Aorta (tissue), 5 donors: ENCODE measurements at places on chromosomes 7 and 10. TPM values are rescaled to one million over a fixed set of nuclear protein-coding genes. Genes with fewer than 3 reads are reported as not detected.

Gene HPS1
- 52.2 TPM for total RNA-seq

Gene SPDYE5
- not detected for total RNA-seq

Gene GJD4
- not detected for total RNA-seq

Gene OR13A1
- not detected for total RNA-seq

Gene EN2
- total RNA-seq, result not detected

GRCh38 chr10:43957267-43958070, 308.8 kb upstream of the ZNF32 start:
- no peaks in the 10 kb centered on the region for H3K4me1 ChIP-seq
- no peak overlapping the region for H3K27ac ChIP-seq
- DNase-seq, result no peak
- no peaks in the 10 kb centered on the region for H3K36me3 ChIP-seq

DNA sequence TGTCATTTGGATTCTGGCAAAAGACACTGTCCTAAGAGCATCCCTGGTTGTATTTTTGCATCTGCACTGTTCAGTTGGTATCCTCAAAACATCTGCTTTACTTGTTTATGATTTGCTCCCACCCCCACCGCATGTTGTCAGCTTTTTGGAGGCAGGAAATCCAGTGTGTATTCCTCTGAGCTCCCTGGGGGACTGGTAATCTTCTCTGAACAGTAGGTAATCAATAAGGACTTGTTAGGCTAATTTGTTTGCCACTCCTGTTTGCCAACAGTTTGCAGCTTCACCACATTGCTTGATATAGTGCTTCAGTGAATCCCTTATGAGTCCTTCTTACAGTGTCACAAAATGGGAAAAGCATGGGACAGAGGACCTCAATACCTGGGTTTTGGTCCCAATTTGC, 49.1 kb downstream of the FEZF1 start:
- H3K36me3 ChIP-seq, result no peaks in the 10 kb centered on the region
- no peak overlapping the region for H3K4me3 ChIP-seq
- no peak for DNase-seq
- no peaks in the 10 kb centered on the region for H3K4me1 ChIP-seq
- no peak overlapping the region for H3K27ac ChIP-seq

DNA sequence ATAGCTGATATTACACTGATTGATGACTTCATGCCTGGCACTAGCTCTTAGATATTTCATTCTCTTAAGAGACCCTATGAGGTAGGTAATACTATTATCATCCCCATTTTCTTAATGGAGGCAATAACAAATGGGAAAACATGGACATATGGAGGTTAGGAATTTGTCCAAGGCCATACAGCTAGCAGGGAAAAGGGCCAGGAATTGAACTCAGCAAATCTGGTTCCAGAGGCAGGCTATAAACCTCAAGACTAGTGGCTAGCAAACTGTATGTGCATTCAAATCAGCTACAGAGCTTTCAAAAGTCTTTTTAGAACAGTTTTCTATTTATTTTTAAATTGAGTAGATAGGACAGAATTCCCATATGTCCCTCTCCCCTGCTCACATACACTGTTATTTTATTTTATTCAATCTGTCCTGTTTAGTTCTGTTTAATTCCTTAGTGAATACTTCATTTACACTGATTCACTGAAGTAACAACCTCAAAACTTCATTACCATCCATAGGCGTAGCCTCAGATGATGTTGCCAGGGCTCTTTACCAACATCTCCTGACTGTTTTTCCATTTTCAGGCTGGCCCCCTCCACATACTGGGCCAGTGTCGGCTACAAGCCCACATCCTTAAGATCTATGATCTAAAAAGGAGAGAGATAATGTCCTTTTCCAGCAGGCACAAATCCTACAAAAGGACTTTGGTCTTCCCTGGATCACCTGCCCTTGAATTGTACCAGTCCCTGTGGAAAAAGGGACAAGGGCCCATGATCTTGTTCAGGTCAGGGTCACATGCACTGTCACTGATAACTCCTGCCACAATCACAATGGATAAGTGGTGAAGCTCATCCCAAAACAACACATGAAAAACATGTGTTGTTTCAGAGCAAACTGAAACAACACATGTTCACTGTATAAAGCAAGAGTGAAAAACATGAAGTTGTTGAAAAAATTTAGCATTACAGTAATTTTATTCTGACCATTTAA, 15.9 kb downstream of the FAM24B start:
- H3K36me3 ChIP-seq, result no peaks in the 10 kb centered on the region
- H3K4me1 ChIP-seq, result no peaks in the 10 kb centered on the region
- no peak overlapping the region for H3K27ac ChIP-seq

DNA sequence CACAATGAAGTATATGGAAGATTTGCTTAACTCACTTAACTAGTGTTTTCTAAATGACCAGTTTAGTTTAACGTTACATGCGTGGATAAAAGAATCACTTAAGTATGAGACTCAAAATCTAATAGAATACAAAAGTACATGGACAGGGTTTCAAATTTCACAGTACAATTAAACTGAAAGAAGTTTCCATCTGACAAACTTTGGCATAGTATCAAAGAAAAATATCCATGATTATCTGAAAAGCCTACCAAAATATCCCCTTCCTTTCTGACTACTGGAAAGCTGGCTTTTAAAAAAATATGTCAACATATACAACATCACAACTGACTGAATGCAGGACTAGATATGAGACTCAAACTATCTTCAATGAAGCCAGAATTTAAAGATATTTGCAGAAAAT, 164.8 kb downstream of the ZNF438 start:
- H3K36me3 ChIP-seq, result no peaks in the 10 kb centered on the region
- no peaks in the 10 kb centered on the region for H3K4me1 ChIP-seq
- H3K27ac ChIP-seq, result no peak overlapping the region

GRCh38 chr7:19118636-19119371, 1.4 kb upstream of the TWIST1 start:
- H3K4me3 ChIP-seq, result no peak overlapping the region
- no peaks in the 10 kb centered on the region for H3K27me3 ChIP-seq
- H3K36me3 ChIP-seq, result no peaks in the 10 kb centered on the region
- no peak overlapping the region for H3K27ac ChIP-seq
- no peaks in the 10 kb centered on the region for H3K4me1 ChIP-seq
- peak; percentile 72 for DNase-seq

DNA sequence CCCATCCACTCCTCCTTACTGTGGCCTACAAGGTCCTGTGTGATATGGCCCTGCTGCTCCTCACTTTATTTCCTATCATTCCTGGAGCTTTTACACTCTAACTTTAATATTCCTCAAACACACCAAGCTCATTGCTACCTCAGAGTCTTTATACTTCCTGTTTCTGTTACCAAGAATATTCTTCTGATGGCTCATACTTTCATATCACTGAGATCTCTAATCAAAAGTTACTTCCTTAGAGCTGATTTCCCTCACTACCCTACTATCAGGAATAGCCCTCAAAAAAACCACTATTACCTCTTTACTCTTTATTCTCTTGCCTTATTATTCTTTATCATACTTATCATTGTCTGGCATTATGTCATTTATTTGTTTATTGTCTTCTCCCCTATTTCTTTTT, 5.8 kb upstream of the PPP3CB start:
- no peaks in the 10 kb centered on the region for H3K27me3 ChIP-seq
- H3K27ac ChIP-seq, result no peak overlapping the region
- H3K4me3 ChIP-seq, result no peak overlapping the region
- no peaks in the 10 kb centered on the region for H3K4me1 ChIP-seq
- peaks cover 7% of the 10 kb centered on the region for H3K36me3 ChIP-seq

DNA sequence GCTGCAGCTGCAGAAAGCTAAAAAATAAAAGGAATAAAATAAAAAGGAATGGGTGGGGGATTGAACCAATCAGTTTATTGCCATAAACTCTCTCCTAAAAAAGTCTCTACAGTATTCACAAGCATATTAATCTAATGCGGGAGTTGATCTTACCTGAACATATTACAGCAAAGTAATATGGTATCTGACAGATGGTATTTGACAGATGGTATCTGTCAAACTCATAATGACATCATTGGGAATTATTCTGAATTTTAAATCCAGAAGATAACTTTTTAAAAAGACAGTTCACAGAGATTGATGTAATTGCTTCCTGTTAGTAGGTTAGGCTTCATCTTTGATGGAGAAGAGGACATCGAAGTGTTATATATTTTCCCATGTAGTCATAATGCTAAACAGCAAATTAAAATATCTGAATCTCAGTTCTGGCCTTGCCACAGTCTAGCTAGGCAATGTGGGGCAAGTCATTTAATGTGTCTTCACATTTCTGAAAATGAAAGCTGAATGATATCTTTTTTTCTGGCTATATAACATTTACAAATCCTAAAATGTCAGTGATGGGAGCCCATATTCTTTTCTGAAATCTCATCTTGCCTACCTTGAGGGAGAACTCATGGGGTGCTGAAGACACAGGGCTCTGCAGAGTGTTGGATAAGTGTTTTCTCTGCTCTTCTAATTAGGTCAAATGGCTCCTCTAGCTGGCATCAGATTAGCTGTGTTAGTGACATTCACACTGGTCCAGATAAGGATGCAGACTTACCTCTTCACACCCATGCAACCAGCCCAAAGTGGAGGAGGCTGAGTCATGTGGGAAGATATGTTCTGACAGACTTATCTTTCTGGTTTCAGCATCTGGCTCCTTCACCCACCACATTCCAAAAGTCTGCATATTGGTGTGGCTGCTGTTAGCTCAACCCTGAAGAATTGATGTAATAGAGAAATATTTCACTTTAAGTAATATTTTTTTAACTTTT, 2.1 kb upstream of the LIPM start:
- H3K4me3 ChIP-seq, result no peak overlapping the region
- no peak overlapping the region for H3K27ac ChIP-seq
- DNase-seq, result no peak
- H3K4me1 ChIP-seq, result peaks cover 3% of the 10 kb centered on the region
- no peaks in the 10 kb centered on the region for H3K36me3 ChIP-seq
- no peaks in the 10 kb centered on the region for H3K27me3 ChIP-seq

GRCh38 chr7:52854681-52855080, 180.8 kb upstream of the POM121L12 start:
- no peak overlapping the region for H3K4me3 ChIP-seq
- no peaks in the 10 kb centered on the region for H3K4me1 ChIP-seq
- no peak overlapping the region for H3K27ac ChIP-seq
- no peak for DNase-seq
- H3K27me3 ChIP-seq, result no peaks in the 10 kb centered on the region
- no peaks in the 10 kb centered on the region for H3K36me3 ChIP-seq

GRCh38 chr10:22612318-22612717, 102.1 kb downstream of the PIP4K2A start:
- DNase-seq, result no peak
- H3K27ac ChIP-seq, result no peak overlapping the region
- H3K36me3 ChIP-seq, result peaks cover 4% of the 10 kb centered on the region
- no peaks in the 10 kb centered on the region for H3K27me3 ChIP-seq
- H3K4me3 ChIP-seq, result no peak overlapping the region
- no peaks in the 10 kb centered on the region for H3K4me1 ChIP-seq

GRCh38 chr7:47302560-47302959, 279.4 kb downstream of the TNS3 start:
- no peaks in the 10 kb centered on the region for H3K27me3 ChIP-seq
- no peak overlapping the region for H3K27ac ChIP-seq

DNA sequence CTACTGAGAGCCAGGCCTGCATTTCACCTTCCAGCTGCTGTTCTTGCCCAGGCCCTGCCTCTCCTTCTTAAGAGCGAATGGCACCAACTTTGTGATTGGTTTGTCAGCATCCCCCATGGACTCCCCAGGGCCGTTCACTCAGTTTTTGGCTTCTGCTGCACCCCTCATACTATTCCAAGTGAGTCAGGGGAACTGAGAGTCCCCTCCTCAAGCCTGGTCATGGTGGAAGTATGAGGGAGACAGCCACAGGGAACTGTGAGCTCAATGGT, 62.4 kb upstream of the ANTXRL start:
- H3K36me3 ChIP-seq, result no peaks in the 10 kb centered on the region
- DNase-seq, result no peak
- H3K27ac ChIP-seq, result no peak overlapping the region
- H3K4me3 ChIP-seq, result no peak overlapping the region
- no peaks in the 10 kb centered on the region for H3K27me3 ChIP-seq

DNA sequence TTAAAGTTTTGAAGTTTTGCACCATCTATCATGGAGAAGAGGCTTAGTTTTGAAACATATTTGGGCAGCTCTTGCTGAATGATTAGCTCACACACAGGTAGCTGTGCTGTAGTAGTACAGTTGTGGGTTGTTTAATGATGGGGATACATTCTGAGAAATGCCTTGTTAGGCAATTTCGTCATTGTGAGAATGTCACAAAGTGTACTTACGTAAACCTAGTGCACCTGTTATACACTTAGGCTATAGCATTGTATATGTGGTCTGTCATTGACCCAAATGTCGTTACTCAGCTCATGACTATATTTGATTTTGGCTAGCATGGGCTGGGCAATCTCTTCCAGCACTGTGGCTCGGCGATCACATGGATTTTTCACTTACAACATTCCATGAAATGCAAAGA, 247.2 kb upstream of the IGFBP3 start:
- DNase-seq, result no peak
- no peak overlapping the region for H3K27ac ChIP-seq
- no peak overlapping the region for H3K4me3 ChIP-seq
- H3K4me1 ChIP-seq, result no peaks in the 10 kb centered on the region

GRCh38 chr7:100692578-100692961, 1.5 kb downstream of the GIGYF1 start:
- peak overlapping the region; percentile 97 for H3K4me3 ChIP-seq
- no peak for DNase-seq
- H3K4me1 ChIP-seq, result no peaks in the 10 kb centered on the region
- H3K27me3 ChIP-seq, result no peaks in the 10 kb centered on the region
- H3K27ac ChIP-seq, result no peak overlapping the region
- no peaks in the 10 kb centered on the region for H3K36me3 ChIP-seq

GRCh38 chr10:119725828-119726675, at the start of gene INPP5F:
INPP5F (plus strand) TSS chr10:119726050; CDS start chr10:119726263, 213 bp downstream.
- peak within 1 kb of the TSS; percentile 64 for H3K4me3 ChIP-seq
- no peaks in the 10 kb centered on the region for H3K4me1 ChIP-seq
- peak; percentile 100 for DNase-seq

DNA sequence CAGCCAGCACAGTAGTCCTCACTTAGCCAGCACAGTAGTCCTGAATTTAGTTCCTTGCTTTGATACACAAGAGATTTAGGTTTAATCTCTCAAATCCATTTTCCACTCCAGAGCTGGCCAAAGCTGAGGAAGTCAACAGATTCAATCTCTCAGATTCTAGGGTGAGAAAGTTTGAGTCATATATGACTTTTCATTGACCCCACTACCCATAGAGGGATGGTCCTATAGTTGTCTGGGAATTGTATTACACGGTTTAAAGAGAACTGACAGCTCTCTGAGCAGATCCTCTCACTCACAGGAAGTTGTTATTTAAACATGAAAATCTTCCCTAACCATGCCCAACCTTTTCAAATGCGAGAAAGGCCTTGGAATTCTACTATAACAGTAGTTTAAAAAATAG, 641.8 kb upstream of the SEMA3D start:
- H3K27ac ChIP-seq, result no peak overlapping the region
- no peak for DNase-seq
- no peaks in the 10 kb centered on the region for H3K4me1 ChIP-seq
- H3K36me3 ChIP-seq, result no peaks in the 10 kb centered on the region
